ENCODE measurements at places on chromosomes 16 and 17. TPM values are rescaled to one million over a fixed set of nuclear protein-coding genes. Genes with fewer than 3 reads are reported as not detected.

The ABCA5 gene
- total RNA-seq = 22.8 TPM

The TNFSF12 gene
- 60.1 TPM for total RNA-seq

The MYCBPAP gene
- total RNA-seq = 2.5 TPM

The KCNH4 gene
- not detected for total RNA-seq

The TAF1C gene
- 49.0 TPM for total RNA-seq

The FKBP10 gene
- 39.0 TPM for total RNA-seq

The SKAP1 gene
- 0.36 TPM for total RNA-seq

The CD300H gene
- not detected for total RNA-seq

- no peaks in the 10 kb centered on the region for H3K27me3 ChIP-seq
- DNase-seq = no peak
- no peak overlapping the region for H3K4me3 ChIP-seq
These were observed 170.4 kb downstream of the SALL1 start for GRCh38 chr16:50980666-50981065.

GRCh38 chr17:32349503-32349853 is 479 bp upstream of the ZNF207 start:
- H3K27ac ChIP-seq = peak overlapping the region; percentile 92
- H3K27me3 ChIP-seq = no peaks in the 10 kb centered on the region

GRCh38 chr17:72118335-72119076 is 2.3 kb upstream of the SOX9 start:
- peak; percentile 78 for DNase-seq
- no peaks in the 10 kb centered on the region for H3K36me3 ChIP-seq
- H3K27ac ChIP-seq = no peak overlapping the region
- H3K4me3 ChIP-seq = peak overlapping the region; percentile 39
- H3K27me3 ChIP-seq = peaks cover 74% of the 10 kb centered on the region

DNA sequence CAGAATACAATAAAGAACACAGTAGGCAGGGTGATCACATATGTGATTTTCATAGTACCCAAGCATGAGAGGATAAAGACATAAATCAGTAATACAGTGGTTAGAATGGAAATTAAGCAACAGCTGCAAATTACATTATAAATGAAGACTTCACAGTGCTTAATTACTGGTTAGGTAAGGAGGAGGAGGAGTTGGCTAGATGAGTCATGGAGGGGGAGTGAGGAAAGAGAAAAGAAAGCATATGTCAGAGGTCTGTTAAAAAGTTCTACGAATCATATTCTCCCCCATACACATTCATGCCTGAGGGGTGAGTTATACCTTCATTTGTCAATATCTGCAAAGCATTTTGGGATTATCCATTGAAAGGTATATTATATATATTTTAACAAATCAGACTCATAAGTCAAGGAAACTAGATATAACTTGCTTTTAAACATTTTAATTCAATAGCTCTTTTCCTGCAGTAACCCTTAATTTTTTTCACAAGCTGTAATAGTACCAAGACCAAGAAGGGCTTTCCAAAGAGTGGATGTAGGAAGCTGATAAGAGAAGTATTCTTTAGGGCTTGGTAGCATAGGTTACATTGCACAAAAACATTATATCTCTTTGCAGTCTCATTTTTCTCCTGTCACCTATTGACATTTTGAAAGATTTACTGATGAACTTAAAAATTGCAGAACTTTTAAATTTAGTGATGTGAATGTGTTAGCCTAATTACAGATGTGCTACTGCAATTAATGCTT is 99.3 kb downstream of the STXBP4 start:
- DNase-seq = no peak
- no peak overlapping the region for H3K4me3 ChIP-seq
- no peaks in the 10 kb centered on the region for H3K4me1 ChIP-seq
- H3K27me3 ChIP-seq = no peaks in the 10 kb centered on the region
- H3K36me3 ChIP-seq = no peaks in the 10 kb centered on the region

DNA sequence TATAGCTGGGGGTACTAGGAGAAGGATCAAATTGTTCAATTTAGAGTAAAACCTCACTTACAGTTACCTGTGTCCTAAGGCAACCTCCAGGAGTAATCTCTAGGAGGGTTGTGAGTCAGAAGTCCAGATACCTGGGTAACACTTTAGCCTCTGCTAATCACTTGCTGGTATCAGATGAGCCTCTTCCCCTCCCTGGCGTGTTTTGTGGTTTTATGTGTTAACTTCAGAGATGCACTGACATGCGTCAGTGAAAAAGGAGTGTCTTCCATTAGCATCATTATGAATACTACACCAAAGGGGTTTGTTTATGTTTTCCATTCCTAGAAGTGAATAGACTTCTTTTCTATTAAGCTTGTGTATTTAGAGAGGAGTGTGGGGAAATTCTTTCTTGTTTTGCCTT is 208.2 kb downstream of the FTO start:
- no peaks in the 10 kb centered on the region for H3K36me3 ChIP-seq
- no peaks in the 10 kb centered on the region for H3K27me3 ChIP-seq
- no peak for DNase-seq
- no peaks in the 10 kb centered on the region for H3K4me1 ChIP-seq

- H3K27ac ChIP-seq = no peak overlapping the region
- no peaks in the 10 kb centered on the region for H3K27me3 ChIP-seq
- no peak overlapping the region for H3K4me3 ChIP-seq
- H3K4me1 ChIP-seq = no peaks in the 10 kb centered on the region
- no peak for DNase-seq
These were observed 27.9 kb upstream of the ARL6IP1 start for GRCh38 chr16:18829251-18829650.

- H3K27me3 ChIP-seq = no peaks in the 10 kb centered on the region
- H3K4me1 ChIP-seq = no peaks in the 10 kb centered on the region
- no peak overlapping the region for H3K4me3 ChIP-seq
- H3K27ac ChIP-seq = no peak overlapping the region
- H3K36me3 ChIP-seq = no peaks in the 10 kb centered on the region
- no peak for DNase-seq
These were observed 238.9 kb downstream of the HS3ST3B1 start for GRCh38 chr17:14539801-14540200.

GRCh38 chr16:82892324-82892723 is 265.6 kb downstream of the CDH13 start:
- H3K36me3 ChIP-seq = no peaks in the 10 kb centered on the region
- H3K27me3 ChIP-seq = no peaks in the 10 kb centered on the region
- H3K4me3 ChIP-seq = no peak overlapping the region
- H3K27ac ChIP-seq = no peak overlapping the region
- H3K4me1 ChIP-seq = peaks cover 5% of the 10 kb centered on the region

GRCh38 chr16:56956076-56956475 is 5.7 kb upstream of the CETP start:
- H3K27me3 ChIP-seq = no peaks in the 10 kb centered on the region
- no peaks in the 10 kb centered on the region for H3K36me3 ChIP-seq
- no peak overlapping the region for H3K27ac ChIP-seq
- DNase-seq = no peak

DNA sequence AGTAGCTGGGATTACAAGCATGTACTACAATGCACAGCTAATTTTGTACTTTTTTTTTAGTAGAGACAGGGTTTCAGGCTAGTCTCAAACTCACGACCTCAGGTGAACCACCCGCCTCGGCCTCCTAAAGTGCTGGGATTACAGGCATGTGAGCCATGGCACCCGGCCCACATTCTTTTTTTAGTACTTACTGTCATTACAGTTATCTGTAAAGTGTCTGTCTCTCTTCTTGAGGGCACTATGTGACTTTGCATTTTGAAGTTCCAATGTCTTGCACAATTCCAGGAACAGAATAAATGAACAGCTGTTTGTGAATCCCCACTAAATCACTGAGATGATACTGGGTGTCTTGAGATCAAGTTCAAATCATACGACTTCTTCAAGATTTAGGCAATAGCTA is 1540.3 kb downstream of the CDH11 start:
- no peak overlapping the region for H3K4me3 ChIP-seq
- H3K27ac ChIP-seq = no peak overlapping the region
- no peaks in the 10 kb centered on the region for H3K36me3 ChIP-seq
- H3K4me1 ChIP-seq = peaks cover 5% of the 10 kb centered on the region
- H3K27me3 ChIP-seq = no peaks in the 10 kb centered on the region
- DNase-seq = no peak

DNA sequence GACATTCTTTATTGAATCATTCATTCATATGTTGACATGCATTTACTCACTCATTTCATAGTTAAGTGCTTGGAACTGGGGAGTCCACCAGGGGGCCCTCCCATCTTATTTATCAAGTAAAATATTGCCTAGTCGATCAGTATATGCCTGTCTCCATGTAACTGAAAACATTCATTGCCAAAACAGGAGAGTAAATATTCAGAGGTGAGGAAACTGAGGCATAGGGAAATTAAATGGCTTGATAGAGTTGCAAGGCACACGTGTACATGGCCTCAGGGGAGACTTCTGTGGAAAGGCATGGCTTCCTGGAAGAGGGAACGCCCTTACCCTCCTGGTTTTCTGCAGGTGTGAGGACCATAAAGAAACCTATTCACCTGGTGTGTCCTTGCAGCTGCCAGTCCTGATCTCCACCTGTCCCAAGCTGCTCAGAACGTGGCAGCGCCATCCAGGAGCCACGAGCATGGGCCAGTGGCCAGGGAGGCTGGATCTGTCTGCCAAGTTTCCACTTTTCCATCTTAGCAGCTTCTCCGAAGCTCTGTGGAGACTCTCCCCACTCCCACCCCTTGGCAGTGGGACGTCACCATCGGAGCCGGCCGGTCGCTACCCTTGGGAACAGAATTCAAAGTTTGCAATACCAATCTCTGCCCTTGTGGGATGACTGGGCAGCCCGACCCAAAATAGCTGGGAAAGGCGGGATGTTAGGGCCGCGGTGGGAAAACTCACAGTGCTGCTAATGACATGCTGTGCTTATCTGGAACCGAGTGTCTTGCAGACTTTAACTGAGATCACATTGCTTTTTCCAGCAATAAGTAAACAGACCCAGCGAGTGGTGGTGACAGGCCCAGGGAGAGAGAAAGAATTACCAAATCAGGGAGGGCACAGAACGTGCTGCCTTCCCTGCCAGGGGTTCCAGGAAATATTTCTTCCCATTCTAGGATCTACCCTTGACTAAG is 4.1 kb upstream of the C1QTNF1 start:
- peak overlapping the region; percentile 64 for H3K27ac ChIP-seq
- DNase-seq = peak; percentile 85
- peaks cover 28% of the 10 kb centered on the region for H3K4me1 ChIP-seq
- no peaks in the 10 kb centered on the region for H3K36me3 ChIP-seq
- H3K27me3 ChIP-seq = peaks cover 3% of the 10 kb centered on the region

DNA sequence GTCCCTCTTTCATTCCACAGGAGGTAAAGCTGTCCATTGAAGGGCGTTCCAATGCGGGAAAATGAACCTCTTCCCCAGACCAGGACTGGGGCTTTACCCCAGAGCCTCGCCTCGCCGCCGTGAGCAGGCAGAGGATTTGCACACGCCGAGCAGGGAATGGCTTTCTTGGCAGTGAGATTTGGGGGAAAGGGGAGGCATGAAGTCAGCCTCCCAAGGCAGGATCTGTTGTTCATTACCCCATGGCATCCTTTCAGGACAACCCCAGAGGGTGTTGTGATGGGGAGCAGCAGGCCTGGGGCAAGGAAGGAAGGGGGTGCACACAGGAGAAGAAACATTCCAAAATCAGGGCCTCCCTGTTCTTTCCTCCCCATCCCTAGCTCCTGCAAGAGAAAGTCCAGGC is 6.0 kb downstream of the ATXN1L start:
- DNase-seq = no peak
- peak overlapping the region; percentile 49 for H3K27ac ChIP-seq
- H3K36me3 ChIP-seq = peaks cover 39% of the 10 kb centered on the region
- no peak overlapping the region for H3K4me3 ChIP-seq
- H3K4me1 ChIP-seq = peaks cover 37% of the 10 kb centered on the region

GRCh38 chr16:56983211-56983751 is 6.1 kb upstream of the NLRC5 start:
- H3K27ac ChIP-seq = no peak overlapping the region
- peaks cover 6% of the 10 kb centered on the region for H3K36me3 ChIP-seq
- H3K27me3 ChIP-seq = no peaks in the 10 kb centered on the region
- no peak overlapping the region for H3K4me3 ChIP-seq

DNA sequence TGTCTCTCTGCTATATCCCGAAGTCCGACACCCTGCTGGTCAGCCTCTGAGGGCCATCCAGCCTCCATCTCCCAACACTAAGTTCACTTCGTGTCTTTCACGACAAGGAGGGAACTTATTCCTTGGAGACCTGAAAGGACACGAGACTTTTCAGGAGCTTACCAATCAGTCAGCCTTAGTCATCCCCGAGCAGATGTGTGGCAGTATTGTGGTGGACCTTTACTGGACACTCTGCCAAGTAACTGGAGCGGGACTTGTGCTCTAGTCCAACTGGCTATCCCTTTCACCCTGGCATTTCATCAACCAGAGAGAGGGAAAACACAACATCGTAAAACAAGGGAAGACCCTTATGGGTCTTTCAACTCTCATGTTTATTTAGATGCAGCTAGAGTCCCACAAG is 87.1 kb downstream of the EMP2 start:
- H3K27ac ChIP-seq = no peak overlapping the region
- H3K4me3 ChIP-seq = no peak overlapping the region
- DNase-seq = no peak
- no peaks in the 10 kb centered on the region for H3K4me1 ChIP-seq

DNA sequence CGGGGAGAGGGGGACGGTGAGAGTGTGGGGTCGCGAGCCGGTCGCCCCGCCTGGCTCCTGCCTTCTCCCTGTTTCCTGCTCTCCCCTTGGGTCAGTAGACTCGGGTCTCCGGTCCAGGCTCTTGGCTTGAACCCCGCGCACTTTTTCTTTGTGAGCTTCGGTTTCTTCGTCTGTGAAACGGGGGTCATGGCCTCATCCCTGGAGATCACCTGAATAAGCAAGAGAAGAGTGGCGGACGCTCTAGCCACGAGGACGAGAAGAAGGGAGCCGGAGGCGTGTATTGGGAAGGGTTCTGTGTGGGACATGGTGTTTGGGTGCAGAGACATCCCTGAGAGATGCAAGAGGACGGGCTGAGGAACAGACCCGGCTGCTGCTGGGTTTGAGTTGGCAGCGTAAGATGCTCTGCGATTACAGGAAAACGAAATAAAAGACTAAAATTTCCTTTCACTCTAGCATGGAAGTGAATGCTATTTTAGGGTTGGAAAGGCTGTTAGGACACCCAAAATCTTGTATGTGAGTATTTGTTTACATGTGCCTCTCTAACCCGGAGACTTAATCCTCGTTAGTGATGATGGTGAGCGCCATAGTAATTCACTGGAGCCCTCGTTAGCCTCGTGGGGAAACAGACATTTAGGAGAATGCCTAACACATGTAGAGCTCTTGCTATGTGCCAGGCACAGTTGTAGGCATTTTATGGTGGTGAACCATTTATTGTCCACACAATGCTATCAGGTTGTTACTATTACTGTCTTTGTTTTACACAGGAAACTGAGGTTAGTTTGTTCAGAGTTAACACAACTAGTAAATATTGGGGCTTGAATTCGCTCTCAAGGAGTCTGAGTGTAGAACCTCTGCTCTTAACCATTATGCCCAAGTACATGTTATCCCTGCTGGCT is 646 bp downstream of the KIF22 start:
- H3K4me1 ChIP-seq = peaks cover 21% of the 10 kb centered on the region
- peak overlapping the region; percentile 71 for H3K4me3 ChIP-seq
- no peaks in the 10 kb centered on the region for H3K27me3 ChIP-seq

DNA sequence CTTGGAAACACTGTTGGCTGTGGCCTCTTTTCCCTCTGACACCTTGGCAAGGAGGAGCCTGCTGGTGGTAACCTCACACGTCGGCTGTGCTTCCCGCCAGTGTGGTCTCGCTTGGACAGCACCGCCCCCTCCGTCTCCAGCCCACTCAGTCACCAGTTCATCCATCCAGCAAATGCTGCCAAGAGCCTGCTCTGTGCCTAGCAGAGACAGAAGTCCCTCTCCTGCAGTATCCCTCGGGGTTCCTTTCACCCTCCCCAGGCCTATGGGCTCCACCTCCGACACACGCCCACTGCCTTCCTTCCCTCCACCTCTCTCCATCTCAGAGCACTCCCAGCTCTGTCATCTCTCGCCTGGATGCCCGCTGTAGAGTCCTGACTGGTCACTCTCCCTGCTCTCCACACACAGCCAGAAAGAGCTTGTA is 12.3 kb downstream of the CACNG4 start:
- H3K27ac ChIP-seq = no peak overlapping the region
- H3K4me3 ChIP-seq = no peak overlapping the region
- H3K27me3 ChIP-seq = no peaks in the 10 kb centered on the region
- H3K36me3 ChIP-seq = no peaks in the 10 kb centered on the region
- H3K4me1 ChIP-seq = no peaks in the 10 kb centered on the region

All from sigmoid colon (tissue), 7 donors.